ENCODE measurements at places on chromosomes 12 and 14.

- peak; percentile 4 for DNase-seq
These were observed 266.7 kb upstream of the AMIGO2 start for GRCh38 chr12:47346251-47347019.

DNA sequence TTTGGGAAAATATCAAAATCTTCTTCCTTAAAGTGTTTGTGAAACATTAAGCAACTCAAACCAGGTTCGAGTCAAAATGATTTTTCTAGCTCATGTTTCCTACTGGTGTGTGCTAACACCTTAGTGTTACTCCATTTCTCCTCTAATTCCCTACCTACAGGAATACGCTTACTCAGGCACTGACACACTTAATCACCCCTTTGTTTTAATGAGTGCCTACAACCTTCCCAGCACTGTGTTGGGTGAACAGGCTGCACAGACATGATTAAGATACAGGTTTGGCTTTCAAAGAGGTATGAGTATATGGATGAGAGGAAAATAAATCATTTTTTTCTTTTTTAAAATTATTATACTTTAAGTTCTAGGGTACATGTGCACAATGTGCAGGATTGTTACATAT, 15.6 kb upstream of the PZP start:
- no peak for DNase-seq

DNA sequence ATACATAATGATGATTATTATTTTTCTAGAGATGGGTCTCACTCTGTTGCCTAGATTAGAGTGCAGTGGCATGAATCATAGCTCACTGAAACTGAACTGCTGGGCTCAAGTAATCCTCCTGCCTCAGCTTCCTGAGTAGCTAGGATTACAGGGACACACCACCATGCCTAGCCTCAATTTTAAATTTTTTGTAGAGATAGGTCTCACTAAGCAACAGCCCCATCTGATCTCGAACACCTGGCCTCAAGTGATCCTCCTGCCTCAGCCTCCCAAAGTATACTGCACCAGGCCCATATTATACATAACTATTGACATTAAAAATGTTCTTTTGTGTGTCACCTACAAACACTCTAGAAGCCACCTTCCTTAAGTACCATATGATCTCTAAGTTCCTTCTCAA, 3.4 kb downstream of the TXNRD1 start:
- DNase-seq, result peak; percentile 58

DNA sequence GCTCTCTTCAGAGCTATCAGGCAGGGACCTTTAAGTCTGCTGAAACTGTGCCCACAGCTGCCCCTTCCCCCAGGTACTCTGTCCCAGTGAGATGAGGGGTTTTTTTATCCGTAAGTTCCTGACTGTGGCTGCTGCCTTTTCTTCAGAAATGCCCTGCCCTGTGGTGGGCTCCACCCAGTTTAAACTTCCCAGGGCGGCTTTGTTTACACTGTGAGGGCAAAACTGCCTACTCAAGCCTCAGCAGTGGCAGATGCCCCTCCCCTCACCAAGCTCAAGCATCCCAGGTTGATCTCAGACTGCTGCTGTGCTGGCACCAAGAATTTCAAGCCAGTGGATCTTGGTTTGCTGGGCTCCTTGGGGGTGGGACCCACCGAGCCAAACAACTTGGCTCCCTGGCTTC, 46.9 kb upstream of the SLC16A7 start:
- no peak for DNase-seq

DNA sequence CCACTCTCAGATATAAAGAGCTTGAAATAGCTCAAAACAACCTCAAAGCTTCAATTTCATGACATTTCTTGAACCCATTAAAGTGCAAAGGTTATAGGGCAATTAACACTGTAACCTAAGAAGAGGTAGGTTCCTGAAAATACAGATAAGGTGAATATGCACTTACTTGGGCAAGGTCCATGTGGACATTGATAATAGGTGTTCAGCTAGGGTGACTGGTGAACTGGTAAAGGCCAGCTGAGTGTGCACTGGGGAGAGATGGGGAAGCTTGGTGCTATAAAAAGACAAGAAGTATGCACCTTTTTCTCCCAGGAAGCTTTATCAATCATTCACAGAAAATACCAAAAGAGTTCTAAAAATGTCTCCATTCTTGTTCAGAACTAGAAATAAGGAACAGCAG, 418.6 kb downstream of the SLC16A7 start:
- DNase-seq, result no peak

- peak; percentile 76 for DNase-seq
These were observed 29.1 kb upstream of the CDKL1 start for GRCh38 chr14:50425816-50426215.

DNA sequence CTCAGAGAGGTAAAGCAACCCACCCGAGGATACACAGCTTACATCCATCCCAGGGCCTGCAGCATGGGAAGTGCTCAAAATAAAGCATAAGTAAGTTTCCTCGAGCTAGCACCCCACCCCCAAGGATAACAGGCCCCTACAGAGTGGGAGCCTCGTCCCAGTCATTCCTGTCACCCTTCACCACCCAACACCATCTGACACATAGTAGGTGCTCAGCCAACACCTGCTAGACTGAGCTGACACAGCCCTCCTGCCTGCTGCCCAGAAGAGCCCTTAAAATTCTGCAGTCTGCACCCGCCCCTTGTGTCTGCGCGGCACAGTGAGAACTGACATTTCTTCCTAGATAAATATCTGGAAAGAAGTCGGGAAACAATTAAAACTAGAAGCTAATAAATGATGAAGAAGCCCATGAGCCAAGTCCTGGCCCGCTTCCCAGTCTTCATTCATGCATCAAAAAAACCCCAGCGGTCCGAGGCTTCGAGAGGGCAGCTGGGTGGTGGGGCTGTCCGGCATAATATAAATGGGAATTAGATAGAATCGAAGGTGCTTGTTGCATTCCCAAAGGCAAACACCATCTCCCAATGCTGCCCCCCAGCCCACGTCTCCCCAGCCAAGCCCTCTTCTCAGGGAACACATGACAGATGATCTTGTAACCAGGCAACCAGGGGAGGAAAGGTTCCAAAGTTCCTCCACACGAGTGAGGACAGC, 76.2 kb downstream of the BCL11B start:
- peak; percentile 46 for DNase-seq

- DNase-seq, result peak; percentile 4
These were observed 240.3 kb upstream of the PDZRN4 start for GRCh38 chr12:40947797-40948196.

GRCh38 chr12:89326239-89327040, 25.9 kb downstream of the DUSP6 start:
- DNase-seq, result no peak
